ENCODE measurements at places on chromosomes 16 and 17. TPM values are rescaled to one million over a fixed set of nuclear protein-coding genes. Genes with fewer than 3 reads are reported as not detected.

DNA sequence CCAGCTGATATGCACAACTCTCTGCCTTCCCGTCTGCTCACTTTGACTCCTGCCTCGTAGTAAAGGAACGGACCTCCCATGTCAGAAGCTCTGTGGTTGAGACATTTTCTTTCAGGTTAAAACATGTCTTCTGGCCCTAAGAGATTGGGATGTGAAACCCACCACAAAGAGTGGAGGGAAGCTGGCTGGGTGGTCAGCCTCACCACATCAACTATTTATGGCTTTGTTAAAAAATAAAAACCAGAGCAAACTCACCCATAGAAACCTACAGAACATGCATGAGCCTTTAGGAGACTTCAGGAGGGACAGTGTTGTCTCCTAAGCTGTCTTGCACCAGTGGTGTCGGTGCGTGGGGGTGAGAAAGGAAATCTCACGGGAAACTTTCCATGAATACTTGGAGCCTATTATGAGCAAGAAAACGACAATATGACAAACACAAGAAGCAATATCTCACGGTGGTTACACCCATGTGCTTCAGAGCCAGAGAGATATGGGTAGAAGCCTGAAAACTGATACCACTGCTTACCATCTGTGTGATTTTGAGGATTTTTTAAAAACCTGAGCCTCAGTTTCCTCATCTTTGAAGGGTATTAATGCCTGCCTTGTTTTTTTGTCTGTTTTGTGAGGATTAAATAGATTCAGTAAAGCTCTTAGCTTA is 61.7 kb upstream of the XYLT1 start:
- no peaks in the 10 kb centered on the region for H3K4me1 ChIP-seq
- no peak overlapping the region for H3K27ac ChIP-seq
- no peaks in the 10 kb centered on the region for H3K27me3 ChIP-seq
- H3K4me3 ChIP-seq = no peak overlapping the region
- DNase-seq = no peak

Gene IL34
- total RNA-seq = not detected

GRCh38 chr16:25155553-25156460 is 44.3 kb downstream of the LCMT1 start:
- H3K4me1 ChIP-seq = no peaks in the 10 kb centered on the region
- H3K27me3 ChIP-seq = no peaks in the 10 kb centered on the region
- H3K36me3 ChIP-seq = peaks cover 1% of the 10 kb centered on the region

GRCh38 chr17:40366076-40366860 is 1.7 kb upstream of the GJD3 start:
- no peak for DNase-seq
- no peaks in the 10 kb centered on the region for H3K36me3 ChIP-seq
- peaks cover 6% of the 10 kb centered on the region for H3K4me1 ChIP-seq
- H3K4me3 ChIP-seq = no peak overlapping the region
- H3K27ac ChIP-seq = no peak overlapping the region

DNA sequence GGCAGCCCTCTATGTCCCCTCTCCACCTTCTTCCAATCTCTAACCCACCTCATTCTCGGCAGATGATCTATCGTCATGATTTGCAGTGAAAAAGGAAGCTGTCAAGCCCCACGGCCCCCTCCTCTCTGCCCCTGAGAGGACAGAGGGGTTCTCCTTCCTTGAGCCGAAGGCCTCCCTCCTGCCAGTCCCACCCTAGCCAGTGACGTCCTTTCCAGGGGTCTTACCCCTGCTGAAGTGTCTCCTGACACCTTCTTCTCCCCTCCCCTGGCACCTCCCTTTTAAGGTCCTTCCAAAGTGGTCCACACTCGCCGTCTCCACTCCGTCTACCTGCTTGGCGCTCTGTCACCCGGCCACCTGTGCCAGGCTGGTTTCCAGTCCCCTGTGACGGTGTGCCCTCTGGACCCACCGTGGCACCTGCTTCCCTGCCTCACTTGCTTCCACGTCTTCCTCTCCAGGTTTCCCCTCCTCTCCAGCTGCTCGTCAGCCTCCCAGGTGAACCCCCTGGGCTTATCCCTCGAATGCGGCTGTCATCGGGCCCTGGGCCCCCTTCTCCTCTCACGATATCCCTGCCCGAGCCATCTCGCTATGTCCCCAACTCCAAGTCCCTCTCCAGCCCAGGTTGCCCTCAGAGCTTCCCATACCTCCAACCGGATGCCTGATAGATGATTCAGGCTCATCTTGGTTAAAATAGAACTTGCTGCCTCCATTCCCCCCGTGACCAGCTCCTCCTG is 5.7 kb downstream of the CCDC102A start:
- H3K36me3 ChIP-seq = no peaks in the 10 kb centered on the region
- H3K4me1 ChIP-seq = peaks cover 56% of the 10 kb centered on the region
- no peak overlapping the region for H3K4me3 ChIP-seq
- H3K27me3 ChIP-seq = no peaks in the 10 kb centered on the region
- peak overlapping the region; percentile 43 for H3K27ac ChIP-seq

Measured in Karpas-422 (cell line).